ENCODE measurements at places on chromosomes 1 and 21. TPM values are rescaled to one million over a fixed set of nuclear protein-coding genes. Genes with fewer than 3 reads are reported as not detected.

GRCh38 chr1:234610666-234611224, 767 bp upstream of the IRF2BP2 start:
- peak; percentile 81 for DNase-seq

DNA sequence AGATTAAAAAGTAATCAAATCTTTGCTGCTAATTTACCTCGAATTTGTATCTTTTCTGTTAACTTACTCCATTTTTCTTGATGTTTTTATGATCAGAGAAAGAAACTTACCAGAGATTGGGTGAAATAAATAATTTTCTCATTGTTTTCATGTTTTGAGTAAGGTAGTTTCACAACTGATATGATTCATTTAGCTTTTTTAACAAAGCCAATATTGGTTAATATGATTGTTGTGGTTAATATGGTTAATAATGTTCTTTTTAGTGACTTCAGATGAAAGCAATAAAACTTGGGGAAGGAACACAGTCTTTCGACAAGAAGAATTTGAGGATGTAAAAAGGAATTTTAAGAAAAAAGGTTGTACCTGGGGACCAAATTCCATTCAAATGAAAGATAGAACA, 48.1 kb downstream of the MAP3K21 start:
- DNase-seq, result no peak

- no peak for DNase-seq
Measured at GRCh38 chr1:228527596-228527995, 40.4 kb downstream of the RNF187 start.

DNA sequence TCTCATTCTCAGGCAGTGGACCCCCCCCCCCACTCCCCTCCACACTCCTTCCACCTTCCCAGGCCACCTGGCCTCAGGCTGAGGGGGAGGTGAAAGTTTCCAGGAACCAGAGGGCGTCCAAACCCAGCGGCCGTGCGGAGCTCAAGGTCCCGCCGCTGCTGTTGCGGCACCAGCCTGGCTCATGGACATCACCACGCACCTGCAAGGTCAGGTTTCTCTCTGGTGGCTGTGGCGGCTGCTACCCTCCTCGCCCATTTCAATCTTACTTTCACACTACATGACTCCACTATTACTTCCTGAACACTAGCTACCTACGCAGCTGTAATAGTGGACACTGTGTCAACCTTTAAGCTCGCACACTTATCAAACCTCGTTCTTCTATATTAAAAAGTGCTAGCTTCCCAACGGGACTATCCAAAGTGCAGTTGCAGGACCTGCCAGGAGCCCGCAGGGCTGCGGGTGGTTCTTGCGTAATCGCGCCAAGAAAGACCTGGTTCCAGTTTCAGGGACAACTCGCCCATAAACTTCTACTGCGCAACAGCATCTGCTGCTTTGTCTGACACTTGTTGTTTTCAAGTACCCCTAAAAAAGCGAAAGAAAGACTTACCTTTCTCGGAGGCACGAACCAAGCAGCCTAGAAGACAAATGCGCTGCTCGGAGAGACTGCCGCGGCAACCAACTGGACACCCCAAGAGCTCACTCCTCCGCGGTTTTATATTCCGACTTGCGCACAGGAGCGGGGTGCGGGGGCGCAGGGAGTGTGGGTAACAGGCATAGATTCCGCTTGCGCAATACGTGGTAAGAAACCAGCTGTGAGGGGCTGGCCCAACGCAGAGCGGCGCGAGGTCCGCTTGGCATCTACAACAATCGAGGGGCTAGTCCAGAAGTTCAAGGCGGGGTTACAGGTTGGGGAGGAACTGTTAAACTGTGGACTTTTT, at the start of gene DIRAS3:
Gene DIRAS3 (minus strand): TSS at position 687 of the 938 bp plus-strand sequence. CDS start 3,330 bp downstream, outside the sequence.
- DNase-seq, result peak; percentile 47

Gene SPRR3
- total RNA-seq, result not detected

Gene ARTN
- total RNA-seq, result 0.40 TPM

All from renal cortical epithelial cell (primary cell).